ENCODE measurements at places on chromosomes 16 and 17.

DNA sequence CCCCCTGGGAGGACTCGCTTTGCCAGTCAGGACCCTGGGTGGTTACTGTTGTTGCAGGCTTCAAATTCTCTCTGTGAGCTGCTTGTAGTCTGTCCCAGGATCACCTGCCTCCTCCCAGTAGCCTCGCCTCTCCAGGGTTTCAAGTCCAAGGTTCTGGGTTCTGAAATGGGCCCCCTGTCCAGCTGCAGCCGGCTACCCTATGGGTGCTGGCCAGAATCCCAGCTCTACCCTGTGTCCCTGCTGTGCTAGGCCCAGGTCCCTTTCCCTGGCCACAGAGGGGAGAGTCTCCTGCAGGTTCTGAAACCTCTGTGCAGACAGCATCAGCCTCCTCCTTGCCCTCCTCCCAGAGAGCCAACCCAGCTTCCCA lies 21.4 kb downstream of the UNC13D start:
- peak overlapping the region; percentile 73 for H3K27ac ChIP-seq
- H3K4me3 ChIP-seq: no peak overlapping the region
- H3K4me1 ChIP-seq: peaks cover 7% of the 10 kb centered on the region
- H3K36me3 ChIP-seq: peaks cover 11% of the 10 kb centered on the region
- no peaks in the 10 kb centered on the region for H3K27me3 ChIP-seq
- DNase-seq: no peak

DNA sequence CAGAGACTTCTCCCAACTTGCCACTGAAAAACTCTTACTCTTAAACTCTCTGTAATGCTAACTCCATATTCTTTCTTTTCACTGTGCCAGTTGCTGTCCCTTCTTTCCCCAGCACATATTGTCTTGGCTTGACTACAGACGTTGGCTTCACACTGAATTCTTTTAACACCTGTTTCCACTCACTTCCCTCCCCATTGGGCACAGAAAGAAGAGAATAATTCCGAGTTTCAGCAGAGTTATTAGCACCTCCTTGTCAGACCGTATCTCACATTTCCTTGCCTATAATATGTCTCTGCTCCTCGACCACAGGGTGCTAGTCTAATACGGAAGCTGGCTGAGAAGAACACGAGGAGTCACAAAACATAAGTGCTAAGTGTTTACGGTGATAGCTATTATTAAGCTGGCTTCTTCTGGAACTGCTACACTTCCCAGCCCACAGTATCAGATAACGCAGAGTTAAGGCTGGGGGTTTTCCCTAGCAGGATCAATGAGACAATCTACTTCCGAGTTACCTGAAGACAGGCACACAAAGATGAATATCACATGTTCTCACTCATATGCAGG lies 188.5 kb upstream of the CDH8 start:
- no peaks in the 10 kb centered on the region for H3K36me3 ChIP-seq
- no peak overlapping the region for H3K27ac ChIP-seq
- no peak overlapping the region for H3K4me3 ChIP-seq
- no peak for DNase-seq
- no peaks in the 10 kb centered on the region for H3K4me1 ChIP-seq
- no peaks in the 10 kb centered on the region for H3K27me3 ChIP-seq

DNA sequence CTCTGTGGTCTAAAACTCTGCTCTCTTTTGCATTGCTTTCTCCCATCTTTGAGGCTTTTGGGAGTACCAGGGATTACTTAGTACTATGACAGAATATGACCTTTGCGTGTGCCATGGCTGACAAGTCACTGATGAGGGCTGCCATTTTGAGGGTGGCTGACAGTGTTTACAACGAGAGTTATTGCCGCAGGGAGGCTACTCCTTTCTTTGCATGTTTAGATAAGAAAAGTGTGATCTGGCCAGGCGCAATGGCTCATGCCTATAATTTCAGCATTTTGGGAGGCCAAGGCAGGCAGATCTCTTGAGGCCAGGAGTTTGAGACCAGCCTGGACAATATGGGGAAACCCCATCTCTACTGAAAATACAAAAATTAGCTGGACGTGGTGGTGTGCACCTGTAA lies 77.5 kb downstream of the GSG1L start:
- no peak for DNase-seq
- no peak overlapping the region for H3K4me3 ChIP-seq
- H3K27me3 ChIP-seq: no peaks in the 10 kb centered on the region
- H3K27ac ChIP-seq: no peak overlapping the region

DNA sequence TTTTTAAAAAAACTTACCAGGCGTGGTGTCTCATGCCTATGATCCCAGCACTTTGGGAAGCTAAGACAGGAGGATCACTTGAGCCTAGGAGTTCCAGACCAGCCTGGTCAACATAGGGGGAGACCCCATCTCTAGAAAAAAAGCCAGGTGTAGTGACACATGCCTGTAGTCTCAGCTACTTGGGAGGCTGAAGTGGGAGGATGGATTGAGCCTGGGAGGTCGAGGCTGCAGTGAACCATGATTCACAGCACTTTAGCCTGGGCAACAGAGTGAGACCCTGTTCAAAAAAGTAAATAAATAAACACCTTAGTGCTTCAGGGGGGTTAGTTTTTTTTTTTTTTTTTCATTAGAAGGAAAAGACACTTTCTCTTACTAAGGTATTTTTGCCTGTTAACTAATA lies 58.9 kb upstream of the LRRC37A3 start:
- no peak for DNase-seq
- no peaks in the 10 kb centered on the region for H3K36me3 ChIP-seq
- H3K27me3 ChIP-seq: no peaks in the 10 kb centered on the region
- H3K4me1 ChIP-seq: no peaks in the 10 kb centered on the region

- no peak for DNase-seq
- no peak overlapping the region for H3K4me3 ChIP-seq
- H3K36me3 ChIP-seq: no peaks in the 10 kb centered on the region
- H3K27me3 ChIP-seq: no peaks in the 10 kb centered on the region
- no peaks in the 10 kb centered on the region for H3K4me1 ChIP-seq
These were observed 17.6 kb upstream of the C16orf82 start for GRCh38 chr16:27049117-27049516.

DNA sequence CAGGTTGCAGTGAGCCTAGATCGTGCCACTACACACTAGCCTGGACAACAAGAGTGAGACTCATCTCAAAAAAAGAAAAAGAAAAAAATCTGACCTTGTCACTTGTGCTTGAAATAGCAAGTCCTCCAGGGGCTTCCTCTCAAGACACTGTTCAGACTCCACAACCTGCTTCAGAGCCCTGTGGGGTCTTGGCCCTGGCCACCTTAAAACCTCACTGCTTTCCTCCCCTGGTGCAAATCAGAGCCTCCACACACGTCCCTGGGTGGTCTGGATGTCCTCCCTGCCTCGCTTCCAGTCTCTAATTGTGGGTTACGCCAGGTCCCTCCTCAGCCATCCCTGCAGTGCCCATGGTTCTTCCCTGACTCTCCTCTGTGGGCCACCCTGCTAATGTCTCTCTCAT lies 4.7 kb downstream of the ACD start:
- no peak for DNase-seq
- H3K27me3 ChIP-seq: peaks cover 36% of the 10 kb centered on the region
- no peaks in the 10 kb centered on the region for H3K36me3 ChIP-seq
- peaks cover 17% of the 10 kb centered on the region for H3K4me1 ChIP-seq
- H3K27ac ChIP-seq: no peak overlapping the region
- no peak overlapping the region for H3K4me3 ChIP-seq

GRCh38 chr16:65681406-65681805 lies 559.5 kb upstream of the CDH11 start:
- no peaks in the 10 kb centered on the region for H3K27me3 ChIP-seq
- peak overlapping the region; percentile 43 for H3K27ac ChIP-seq
- no peak for DNase-seq
- no peaks in the 10 kb centered on the region for H3K36me3 ChIP-seq
- H3K4me1 ChIP-seq: no peaks in the 10 kb centered on the region
- H3K4me3 ChIP-seq: no peak overlapping the region

DNA sequence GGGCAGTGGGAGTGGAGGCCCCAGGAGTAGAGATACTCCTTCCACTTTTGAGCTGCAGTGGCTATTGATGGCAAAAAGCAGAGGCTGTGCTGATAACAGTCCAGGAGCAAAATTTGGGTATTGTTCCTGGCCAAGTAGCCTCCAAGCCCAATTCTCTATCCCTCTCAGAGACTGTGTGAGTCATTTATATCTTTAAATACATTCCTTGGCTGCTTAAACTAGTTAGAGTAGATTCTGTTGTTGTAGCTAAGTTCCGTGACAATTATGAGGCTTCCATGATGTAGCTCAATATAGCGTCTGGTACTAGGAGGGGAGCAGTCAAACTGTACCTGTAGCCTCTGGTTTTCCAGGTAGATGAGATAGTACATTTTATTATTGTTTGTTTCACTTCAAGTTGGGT lies 19.9 kb upstream of the UBE2G1 start:
- no peak overlapping the region for H3K27ac ChIP-seq
- no peak for DNase-seq
- H3K4me1 ChIP-seq: no peaks in the 10 kb centered on the region
- H3K27me3 ChIP-seq: no peaks in the 10 kb centered on the region
- no peaks in the 10 kb centered on the region for H3K36me3 ChIP-seq

DNA sequence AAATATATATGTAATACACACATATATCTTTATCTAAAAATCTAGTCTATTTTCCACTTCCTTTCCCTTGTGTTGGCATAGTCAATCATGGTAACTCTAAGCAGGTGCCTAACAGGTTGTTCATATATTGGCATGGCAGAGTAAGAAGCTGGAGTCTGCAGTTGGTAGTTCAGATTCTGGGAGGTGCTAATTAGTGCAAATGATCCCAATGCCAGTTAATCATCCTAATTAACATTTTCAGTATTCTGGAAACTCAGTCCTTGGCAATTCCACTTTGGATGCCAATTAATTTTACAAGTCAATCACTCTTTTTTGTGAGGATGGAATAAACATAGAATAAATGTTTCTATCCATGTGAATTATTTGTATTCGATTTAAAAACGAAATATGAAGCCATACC lies 863.7 kb upstream of the SOX9 start:
- no peak for DNase-seq
- no peak overlapping the region for H3K4me3 ChIP-seq

- no peaks in the 10 kb centered on the region for H3K27me3 ChIP-seq
- DNase-seq: no peak
- no peaks in the 10 kb centered on the region for H3K36me3 ChIP-seq
- H3K27ac ChIP-seq: no peak overlapping the region
These were observed 126.1 kb downstream of the PITPNC1 start for GRCh38 chr17:67503184-67503583.

GRCh38 chr16:70712359-70712758 lies 26.5 kb upstream of the MTSS2 start:
- H3K27ac ChIP-seq: no peak overlapping the region
- no peaks in the 10 kb centered on the region for H3K27me3 ChIP-seq
- H3K36me3 ChIP-seq: no peaks in the 10 kb centered on the region
- no peak for DNase-seq
- H3K4me1 ChIP-seq: peaks cover 25% of the 10 kb centered on the region

GRCh38 chr16:3830625-3831254 lies 49.8 kb downstream of the CREBBP start:
- no peaks in the 10 kb centered on the region for H3K27me3 ChIP-seq
- H3K36me3 ChIP-seq: no peaks in the 10 kb centered on the region
- no peak overlapping the region for H3K4me3 ChIP-seq
- no peak for DNase-seq

DNA sequence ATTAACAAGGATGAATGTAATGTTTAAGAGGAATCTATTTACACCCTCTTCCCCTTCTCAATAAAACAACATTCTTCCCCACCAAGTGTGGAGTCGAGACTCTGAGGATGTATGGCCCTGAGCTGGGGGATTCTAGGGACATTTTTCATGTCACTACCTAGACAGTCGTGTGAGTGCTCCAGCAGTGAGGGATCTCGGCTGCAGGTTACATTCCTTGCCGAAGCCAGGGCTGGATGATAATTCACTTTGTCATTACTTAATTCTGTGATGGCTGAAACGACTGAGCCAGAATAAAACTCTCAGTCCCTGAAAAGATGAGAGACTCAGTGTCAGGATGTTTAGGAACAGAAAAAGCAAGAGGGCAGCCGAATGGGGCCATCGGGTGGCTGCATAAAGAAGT lies 106.9 kb upstream of the HSBP1 start:
- no peaks in the 10 kb centered on the region for H3K36me3 ChIP-seq
- no peaks in the 10 kb centered on the region for H3K27me3 ChIP-seq
- DNase-seq: no peak
- no peaks in the 10 kb centered on the region for H3K4me1 ChIP-seq

- H3K27me3 ChIP-seq: no peaks in the 10 kb centered on the region
- H3K4me1 ChIP-seq: no peaks in the 10 kb centered on the region
- H3K27ac ChIP-seq: no peak overlapping the region
- no peak overlapping the region for H3K4me3 ChIP-seq
These were observed 8.6 kb downstream of the XYLT1 start for GRCh38 chr16:17461951-17462729.

- no peaks in the 10 kb centered on the region for H3K4me1 ChIP-seq
- H3K36me3 ChIP-seq: peaks cover 10% of the 10 kb centered on the region
- H3K27ac ChIP-seq: no peak overlapping the region
- H3K4me3 ChIP-seq: no peak overlapping the region
- no peak for DNase-seq
These were observed 66.9 kb downstream of the RNF213 start for GRCh38 chr17:80327518-80327917.

DNA sequence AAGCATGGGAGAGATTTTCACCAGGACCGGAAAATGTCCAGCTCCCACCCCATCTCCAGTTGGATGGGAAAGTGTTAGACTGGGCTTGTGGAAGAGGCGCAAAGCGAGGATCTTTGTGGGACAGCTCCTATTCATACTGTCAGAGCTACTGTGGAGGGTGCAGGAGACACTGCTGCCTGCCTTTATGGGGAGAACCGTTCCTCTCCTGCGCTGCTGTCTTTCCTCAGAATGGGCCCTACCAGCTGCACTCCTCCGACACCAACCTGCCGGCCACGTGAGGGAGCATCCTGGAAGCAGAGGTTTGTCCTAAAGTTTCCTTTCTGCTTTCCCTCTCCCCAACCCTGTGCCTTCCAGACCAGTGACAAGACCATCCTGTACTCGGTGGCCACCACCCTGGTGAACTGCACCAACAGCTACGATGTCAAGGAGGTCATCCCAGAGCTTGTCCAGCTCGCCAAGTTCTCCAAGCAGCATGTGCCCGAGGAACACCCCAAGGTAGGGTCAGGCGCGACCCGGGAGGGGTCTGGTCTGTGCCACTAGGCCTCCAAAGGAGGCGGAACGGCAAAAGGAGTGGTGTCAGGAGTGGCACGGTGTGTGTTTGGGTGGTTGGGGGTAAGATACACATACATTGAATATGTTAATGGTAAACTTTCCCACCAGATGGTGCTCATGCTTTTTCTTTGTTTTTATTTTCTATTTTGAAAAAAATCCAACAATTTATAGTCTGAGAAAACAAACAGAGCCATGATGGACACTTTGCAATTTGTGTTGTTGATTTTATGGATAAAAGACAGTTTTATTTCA lies 23.0 kb downstream of the SLC35G3 start:
- no peak overlapping the region for H3K4me3 ChIP-seq
- no peak overlapping the region for H3K27ac ChIP-seq
- no peak for DNase-seq
- no peaks in the 10 kb centered on the region for H3K36me3 ChIP-seq
- peaks cover 5% of the 10 kb centered on the region for H3K27me3 ChIP-seq
- no peaks in the 10 kb centered on the region for H3K4me1 ChIP-seq

DNA sequence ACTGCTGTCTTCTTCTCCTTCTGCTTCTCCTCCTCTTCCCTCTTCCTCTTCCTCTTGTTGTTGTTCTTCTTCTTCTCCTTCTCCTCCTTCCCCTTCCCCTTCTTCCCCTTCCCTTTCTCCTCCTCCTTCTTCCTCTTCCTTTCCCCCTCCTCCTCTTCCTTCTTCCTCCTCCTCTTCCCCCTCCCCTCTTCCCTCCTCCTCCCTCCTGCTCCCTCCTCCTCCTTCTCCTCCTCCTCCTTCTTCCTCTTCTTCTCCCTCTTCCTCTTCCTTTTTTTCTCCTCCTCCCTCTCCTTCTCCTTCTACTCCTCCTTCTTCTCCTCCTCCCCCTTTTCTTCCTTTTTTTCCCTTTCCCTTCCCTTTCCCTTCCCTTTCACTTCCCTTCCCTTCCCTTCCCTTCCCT lies 245.0 kb upstream of the IRX5 start:
- H3K27ac ChIP-seq: no peak overlapping the region
- no peaks in the 10 kb centered on the region for H3K36me3 ChIP-seq
- no peaks in the 10 kb centered on the region for H3K27me3 ChIP-seq
- H3K4me1 ChIP-seq: no peaks in the 10 kb centered on the region
